ENCODE measurements at places on chromosomes 13 and 19.

GRCh38 chr13:51175639-51176038 lies 46.6 kb upstream of the FAM124A start:
- DNase-seq: no peak

DNA sequence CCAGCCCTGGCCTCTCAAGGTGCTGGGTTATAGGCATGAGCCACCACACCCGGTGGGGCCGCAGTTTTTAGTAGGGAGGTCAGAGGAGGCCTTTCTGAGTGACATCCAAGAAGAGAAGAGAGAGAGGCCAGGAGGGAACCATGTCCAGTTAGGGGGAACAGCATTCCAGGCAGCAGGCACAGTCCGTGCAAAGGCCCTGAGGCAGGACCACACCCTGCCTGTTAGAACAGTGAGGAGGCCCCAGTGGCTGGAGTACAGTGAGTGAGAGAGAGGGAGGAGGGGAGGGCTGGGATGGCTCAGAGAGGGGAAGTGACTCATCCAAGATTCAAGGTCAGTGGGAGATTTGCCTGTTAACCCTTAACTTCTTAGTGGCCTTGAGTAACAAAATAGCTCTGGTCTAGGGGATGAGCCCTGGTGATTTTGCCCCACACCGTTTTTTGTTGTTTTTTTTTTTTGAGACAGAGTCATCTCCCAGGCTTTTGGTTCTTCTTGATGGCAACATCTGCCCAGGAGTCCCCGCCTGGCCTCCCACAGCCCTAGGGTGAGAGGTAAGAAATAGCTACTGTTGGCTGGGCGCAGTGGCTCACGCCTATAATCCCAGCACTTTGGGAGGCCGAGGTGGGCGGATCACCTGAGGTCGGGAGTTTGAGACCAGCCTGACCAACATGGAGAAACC lies 2.7 kb upstream of the PLIN3 start:
- peak; percentile 61 for DNase-seq

GRCh38 chr19:15315101-15315500 lies 17.2 kb downstream of the BRD4 start:
- no peak for DNase-seq

GRCh38 chr13:46672338-46673090 lies 119.5 kb downstream of the LRCH1 start:
- DNase-seq: no peak

DNA sequence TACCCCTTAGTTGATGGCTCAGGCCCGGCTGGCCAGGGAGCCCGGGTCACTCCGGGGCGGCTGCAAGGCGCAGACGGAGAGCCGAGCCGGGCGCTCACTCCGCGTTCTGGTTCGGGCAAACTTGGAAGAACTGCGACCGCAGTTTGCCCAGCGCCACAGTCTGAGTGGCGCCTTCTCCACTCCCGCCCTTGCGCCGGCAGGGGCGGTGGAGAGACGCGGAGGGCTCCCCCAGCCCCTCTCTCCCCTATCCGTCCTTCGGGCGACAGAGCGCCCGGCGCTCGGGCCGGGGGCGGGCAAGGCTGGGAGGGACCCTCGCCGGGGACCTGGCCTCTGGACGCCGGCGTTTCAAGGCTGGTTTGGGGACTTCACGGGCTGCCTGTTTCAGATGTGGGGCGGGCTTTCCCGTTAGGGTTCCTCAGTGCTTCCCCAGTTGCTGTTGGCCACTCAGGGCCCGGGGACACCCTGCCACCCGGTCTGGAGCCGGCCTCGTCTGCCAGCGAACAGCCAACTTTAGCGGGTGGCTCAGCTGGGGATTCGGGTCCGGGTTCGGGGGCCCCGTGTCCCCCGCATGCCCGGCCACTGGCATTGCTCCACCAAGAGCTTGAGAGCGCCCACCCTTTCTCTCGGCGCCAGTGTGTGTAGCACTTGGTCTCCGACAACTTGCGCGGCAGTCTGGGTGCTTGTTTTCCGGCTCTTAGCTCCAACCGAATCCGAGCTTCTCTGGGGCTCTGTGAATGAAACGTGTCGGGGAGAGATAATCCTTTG lies 1.5 kb downstream of the GPC6 start:
- DNase-seq: peak; percentile 80

DNA sequence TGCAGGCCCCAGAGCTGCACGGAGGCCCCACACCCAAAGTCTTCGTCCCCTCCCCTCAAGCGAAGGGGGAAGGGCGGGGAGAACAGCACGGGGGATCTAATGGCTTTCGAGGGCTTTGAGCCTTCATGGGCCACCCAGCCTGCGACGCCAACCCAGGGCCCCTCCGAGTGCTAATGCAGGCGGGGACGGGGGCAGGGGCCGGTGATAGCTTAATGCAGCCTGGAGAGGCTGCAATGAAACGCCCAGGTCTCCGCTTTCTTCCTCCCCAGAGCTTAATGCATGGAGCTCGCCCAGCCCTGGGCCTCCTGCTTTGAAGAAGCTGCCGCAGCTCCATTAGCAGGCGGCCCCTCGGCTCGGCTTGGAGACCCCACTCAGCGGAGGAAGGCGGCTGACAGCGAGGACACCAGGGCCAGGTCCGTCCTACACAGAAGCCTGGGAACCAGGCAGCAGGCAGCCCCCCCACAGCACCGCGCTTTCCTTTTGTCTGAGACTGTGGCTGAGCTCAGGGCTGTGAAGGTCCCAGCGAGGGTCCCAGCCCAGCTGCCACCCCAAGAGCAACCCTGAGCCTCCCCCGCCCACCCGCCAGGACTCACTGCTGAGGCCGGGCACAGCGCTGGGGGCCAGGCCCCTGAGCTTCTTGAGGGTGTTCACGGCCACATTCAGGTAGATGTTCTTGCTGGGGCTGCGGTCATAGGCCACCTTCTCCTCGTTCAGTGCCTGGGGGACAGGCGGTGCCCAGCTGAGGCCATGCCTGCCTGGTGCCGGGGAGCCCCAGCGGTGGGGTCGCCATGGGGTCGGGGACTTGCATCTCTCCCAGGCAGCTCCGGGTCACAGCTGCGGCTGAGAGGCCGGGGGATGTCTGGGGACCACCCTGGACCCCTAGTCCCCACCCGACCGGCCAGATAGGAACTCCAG lies 7.5 kb upstream of the ATP8B3 start:
- no peak for DNase-seq

DNA sequence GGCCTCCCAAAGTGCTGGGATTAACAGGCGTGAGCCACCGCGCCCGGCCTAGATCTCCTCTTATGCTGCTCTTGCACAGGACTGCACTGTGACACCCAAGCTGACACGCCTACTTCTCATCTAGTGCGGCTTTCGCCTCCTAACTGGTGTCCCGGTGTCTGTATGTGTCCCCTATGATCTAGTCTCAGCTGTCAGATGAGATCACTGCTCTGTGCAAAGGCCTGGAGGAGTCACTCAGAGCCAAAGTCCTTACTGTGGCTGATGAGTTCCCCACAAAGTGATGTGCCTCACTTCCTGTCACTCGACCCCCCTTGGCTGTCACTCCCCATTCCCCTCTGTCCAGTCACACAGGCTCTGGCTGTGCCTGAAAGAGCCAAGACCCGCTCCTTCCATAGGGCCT lies 2.5 kb downstream of the ZNF556 start:
- no peak for DNase-seq

- DNase-seq: no peak
Observed at GRCh38 chr13:98032168-98032567, 78.7 kb downstream of the IPO5 start.

GRCh38 chr13:39422845-39423565 lies 180.0 kb downstream of the LHFPL6 start:
- peak; percentile 20 for DNase-seq

- peak; percentile 99 for DNase-seq
Observed at GRCh38 chr19:50657712-50658440, 8.6 kb downstream of the C19orf81 start.

DNA sequence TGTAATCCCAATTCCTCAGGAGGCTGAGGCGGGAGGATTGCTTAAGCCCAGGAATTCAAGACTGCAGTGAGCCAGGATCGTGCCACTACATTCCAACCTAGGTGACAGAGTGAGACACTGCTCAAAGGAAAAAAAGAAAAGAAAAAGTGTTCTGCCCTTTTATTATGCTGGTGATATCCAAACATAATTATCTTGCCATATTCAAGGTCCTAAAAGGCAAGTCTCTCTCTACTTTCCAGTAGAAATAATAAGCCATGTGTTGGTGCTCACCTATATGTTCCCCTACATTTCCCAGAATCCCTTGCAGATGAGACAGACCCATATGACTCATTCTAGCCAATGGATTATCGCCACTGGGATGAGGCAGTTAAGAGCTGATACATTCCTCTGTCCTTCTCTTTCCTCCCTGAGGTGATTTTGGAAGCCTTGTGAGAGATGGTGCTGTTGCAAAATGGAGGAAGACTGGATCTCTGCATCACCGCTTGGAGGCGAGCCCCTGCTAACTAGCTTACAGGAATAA lies 58.3 kb upstream of the MRI1 start:
- DNase-seq: no peak

DNA sequence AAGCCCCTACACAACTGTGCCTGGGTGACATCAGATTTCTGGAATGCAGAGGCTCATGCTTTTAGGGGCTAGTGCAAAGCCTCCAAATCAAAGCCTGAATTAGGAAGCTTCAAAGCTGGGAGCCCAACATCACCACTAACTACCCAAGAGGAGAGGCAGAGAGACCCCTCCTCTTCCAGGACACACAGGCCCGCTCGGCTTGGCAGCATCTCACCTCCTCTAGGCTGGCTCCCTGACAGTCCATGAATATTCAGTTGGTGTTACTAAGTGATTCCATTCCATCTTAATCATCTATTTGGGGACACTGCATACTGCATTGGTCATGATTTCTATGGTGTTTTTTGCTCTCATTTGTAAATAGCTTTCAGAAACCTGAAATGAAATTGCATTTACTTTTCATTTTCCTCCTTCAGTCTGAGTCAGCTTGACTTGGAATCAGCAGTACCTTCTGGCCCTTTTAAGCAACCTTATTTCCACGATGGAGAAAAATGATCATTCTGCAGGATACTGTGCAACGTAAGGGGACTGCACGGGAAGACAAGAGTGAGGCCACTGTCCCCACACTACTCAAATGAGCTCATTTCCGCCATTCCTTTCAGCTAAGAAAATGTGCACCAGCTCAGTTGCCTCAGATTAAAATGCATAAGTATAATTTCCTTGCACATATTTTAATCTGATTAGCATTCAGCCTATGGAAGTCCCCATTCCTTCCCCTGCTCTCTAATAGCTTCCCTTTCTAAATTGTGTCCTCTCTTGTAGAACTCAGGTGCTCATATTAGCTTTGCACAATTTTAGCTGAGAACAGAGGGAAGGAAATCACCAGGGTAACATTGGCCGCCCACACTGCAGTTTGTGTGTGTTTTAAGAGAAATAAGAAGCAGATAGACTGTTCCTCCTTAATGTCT lies 219.9 kb downstream of the RFC3 start:
- DNase-seq: no peak

DNA sequence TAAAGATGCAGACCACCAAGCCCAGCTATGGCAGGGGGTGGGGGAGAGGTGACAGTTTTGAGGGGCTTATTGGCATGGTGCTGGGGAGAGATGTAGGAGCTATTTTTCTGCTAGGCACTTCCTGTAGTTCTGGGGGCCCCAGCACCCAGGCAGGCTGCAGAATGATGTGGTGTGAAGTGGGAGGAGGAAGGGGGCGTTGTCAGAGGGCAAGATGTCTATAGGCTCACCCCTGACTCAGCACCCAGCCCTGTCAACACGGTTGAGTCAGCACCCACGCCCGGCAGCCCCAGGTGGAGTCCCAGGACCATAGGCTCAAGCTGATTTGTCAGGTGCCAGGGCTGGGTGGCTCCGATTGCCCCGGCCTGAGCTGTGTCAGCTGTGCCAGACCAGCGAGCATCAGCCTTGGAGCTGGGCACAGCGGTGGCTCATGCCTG lies 5.8 kb downstream of the KLF2 start:
- DNase-seq: no peak

- no peak for DNase-seq
Observed at GRCh38 chr13:40776681-40777165, 5.7 kb upstream of the MRPS31 start.

GRCh38 chr13:41956272-41956671 lies 4.6 kb downstream of the VWA8 start:
- DNase-seq: no peak

- no peak for DNase-seq
Observed at GRCh38 chr13:102317593-102317992, 84.3 kb downstream of the FGF14 start.

DNA sequence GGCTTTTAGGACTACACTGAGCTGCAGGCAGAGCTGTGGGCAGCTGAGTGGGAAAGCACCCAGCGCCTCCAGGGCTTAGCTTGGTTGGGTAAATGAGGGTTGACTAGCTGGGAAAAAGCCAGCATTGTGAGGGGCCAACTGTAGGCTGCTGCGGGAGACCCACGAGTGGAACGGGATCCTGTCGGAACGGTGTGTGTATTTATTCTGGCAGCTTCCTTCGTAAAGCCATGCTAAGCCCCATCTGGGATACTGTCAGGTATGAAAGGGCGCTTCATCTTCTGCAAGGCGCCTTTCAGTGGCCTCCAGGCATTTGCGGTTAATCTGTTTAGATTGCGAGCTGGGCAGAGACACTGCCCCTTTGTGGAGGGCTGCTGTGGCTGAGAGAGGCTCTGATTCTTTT lies 39.5 kb upstream of the CNMD start:
- DNase-seq: no peak

DNA sequence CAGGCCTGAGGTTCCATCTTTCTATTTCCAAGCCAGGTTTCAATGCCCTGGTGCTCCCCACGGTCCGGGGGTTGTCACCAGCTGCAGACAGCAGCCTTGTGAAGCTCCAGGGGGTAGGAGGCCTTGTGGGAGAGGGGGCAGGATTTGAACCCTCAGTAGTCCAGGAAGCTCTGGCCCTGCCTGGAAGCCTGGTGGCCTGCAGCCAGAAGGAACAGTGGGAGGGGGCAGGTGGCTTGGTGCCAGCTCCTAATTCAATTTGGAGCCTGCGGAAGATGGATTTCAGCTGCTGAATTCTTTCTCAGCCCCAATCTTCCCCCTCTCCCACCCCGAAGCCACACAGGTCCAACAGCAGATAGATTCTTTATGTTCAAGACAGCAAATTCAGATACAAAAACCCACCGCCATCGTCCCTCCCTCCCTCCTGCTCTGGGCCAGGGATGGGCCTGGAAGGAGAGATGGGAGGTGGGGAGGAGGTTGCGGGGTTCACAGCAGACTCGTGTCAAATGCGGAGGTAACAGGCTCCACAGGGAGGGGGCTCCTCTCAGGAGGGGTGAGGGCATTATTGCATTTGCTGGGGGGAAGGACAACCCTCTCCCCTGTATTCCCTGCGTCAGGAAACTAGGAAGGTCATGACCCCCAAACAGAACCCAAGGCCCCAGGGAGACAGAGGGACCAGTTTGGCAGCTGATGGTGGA lies 2.4 kb upstream of the PTGER1 start:
- no peak for DNase-seq

Measured in fibroblast of skin of left quadriceps (primary cell).